ENCODE measurements at places on chromosomes 12 and 14.

- no peak for DNase-seq
Measured at GRCh38 chr14:59890676-59891075, 20.1 kb upstream of the RTN1 start.

GRCh38 chr12:103181366-103182152 lies 224.1 kb downstream of the ASCL1 start:
- no peak for DNase-seq

DNA sequence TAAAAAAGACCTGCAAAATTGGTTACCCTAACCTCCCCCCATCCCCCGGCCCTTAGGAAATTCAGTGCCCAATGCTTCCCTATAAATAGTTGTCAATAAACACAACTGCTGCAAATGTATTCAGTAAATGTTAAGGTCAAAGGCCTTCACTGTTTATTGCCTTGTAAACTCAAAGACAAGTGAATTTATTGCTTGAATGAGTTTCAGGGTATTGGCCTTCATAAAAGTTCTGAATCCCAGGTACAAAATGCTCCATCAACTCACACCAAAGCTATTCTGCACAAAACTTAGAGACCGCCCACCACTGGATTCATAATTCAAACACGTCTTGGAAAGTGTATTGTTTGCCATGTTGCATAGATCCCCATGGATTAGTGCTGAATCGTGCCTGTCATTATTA lies 63.3 kb upstream of the CDKN3 start:
- no peak for DNase-seq

DNA sequence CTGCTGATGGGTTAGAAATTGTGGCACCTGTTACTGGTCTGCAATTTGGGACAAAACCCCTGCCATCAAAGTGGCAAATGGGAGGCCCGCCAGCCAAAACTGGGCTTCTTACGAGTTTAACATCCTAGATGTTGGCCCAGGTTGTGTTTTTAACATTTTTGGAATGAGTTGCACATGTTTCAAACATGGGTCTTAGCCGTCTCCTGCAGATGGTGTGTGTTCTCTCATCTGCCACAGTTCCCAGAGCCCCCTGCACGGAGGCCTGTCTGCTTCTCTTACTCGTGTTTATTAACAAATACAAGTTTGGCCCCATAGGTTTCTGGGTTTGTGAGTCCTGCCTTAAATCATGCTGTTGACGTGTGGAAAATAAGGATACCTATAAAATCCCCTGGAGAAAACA lies 46.5 kb downstream of the CACNA2D4 start:
- DNase-seq: no peak

GRCh38 chr12:104662908-104663307 lies 206.2 kb downstream of the CHST11 start:
- no peak for DNase-seq

DNA sequence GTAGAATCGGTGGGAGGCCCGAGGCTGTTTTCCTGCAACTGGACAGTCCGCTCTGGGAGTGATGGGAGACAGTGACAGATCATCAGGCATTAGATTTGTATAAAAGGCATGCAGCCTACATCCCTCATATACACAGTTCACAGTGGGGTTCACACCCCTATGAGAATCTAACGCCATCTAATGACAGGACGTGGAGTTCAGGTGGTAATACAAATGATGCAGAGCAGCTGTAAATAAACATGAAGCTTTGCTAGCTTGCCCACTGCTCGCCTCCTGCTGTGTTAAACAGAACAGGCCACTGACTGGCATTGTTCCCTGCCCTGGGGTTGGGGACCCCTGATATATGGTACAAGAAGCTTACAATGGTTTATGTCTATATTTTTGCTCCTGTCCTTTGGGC lies 179.0 kb downstream of the LRFN5 start:
- no peak for DNase-seq

GRCh38 chr14:92586963-92587699 lies 73.5 kb downstream of the RIN3 start:
- DNase-seq: no peak

DNA sequence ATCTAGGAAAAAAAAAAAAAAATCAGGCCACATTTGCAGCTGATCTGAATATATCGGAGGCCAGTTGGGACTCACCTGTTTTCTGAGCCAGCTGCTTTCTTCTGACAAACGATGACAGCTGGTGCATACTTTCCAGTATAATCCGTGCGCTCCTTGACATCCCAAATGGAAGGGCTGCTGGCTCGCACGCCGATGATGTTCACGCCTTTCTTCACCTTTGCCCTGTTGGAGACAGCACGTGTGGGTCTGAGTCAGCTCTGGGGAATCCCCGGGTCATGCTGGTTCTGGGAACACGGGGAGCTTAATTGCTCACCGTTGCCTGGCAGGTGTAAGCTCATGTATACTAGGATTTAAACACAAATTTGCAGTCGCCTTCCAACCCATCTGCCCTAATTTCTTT lies 372.8 kb downstream of the TMEM132D start:
- no peak for DNase-seq

- DNase-seq: no peak
Measured at GRCh38 chr12:103839609-103840461, 1.2 kb downstream of the NT5DC3 start.

DNA sequence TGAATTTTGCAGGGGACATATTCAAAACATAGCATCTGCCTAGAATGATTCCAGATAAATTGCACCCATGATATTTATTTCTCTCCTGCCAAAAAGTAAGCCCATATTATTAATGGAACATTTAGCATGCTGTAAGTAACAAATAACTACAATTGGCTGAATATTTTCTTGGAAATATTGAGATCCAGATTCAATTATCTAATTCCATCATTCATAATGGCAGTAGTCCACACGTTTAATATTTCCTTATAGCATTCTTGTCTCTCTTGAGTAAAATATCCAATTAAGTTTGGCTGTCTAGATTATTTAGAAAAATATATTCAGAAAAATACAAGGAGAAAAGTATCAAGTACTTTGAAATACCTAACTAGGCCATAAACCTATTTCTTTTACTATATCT lies 157.5 kb downstream of the FLRT2 start:
- no peak for DNase-seq

GRCh38 chr12:106233011-106233410 lies 14.8 kb downstream of the CKAP4 start:
- DNase-seq: no peak

GRCh38 chr14:54589076-54589475 lies 22.1 kb downstream of the SAMD4A start:
- DNase-seq: no peak

- no peak for DNase-seq
Measured at GRCh38 chr14:77508249-77508648, 9.6 kb upstream of the ISM2 start.

GRCh38 chr12:57280211-57281062 lies 29.4 kb upstream of the STAC3 start:
- peak; percentile 81 for DNase-seq

- no peak for DNase-seq
Measured at GRCh38 chr12:57497223-57498131, 9.6 kb downstream of the MARS1 start.

DNA sequence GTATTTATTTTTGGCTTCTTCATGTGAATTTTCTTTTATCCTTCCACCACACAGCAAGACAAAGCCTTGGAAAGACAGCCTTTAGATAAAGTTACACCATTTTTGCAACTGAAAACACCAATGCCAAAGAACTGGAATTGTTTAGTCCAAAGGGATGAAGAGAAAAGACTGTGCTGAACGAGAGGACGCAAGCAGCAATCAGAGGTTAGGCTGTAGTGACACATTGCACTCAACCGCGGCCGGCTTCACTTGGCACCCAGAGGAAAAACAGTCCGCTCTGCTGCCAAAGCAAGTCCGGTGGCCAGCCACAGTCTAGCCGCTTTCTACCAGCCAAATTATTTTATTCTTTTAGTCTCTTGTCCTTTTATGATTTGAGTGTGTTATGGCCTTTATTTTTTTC lies 49.1 kb upstream of the KCNJ8 start:
- DNase-seq: no peak

DNA sequence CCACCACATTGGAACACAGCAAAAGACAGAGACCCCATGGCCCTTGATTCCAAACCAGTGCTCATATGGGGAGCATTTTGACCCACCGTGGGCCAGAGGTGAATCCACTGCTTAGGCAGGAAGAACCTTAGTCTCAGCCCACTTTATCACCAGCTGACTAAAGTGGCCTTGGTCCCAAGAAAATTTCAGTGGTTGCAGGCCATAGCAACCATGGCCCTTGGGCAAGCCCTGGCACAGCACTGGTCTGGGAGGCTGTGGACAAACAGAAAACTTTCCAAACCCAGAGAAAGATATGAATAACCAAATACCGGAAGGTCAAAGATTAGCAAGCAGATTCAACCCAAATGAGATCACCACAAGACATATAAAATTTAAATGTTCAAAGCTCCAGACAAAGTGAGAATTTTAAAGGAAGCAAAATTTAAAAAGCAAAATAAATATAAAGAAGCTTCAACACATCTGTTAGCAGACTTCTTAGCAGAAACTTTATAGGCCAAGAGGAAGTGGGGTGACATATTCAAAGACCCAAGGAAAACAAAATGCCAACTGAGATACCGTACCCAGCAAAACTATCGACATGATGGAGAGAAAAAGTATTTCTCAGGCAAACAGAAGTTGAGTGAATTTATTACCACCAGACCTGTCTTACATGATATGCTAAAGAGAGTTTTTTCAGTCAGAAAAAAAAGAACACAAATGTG lies 7.8 kb downstream of the KLRK1 start:
- peak; percentile 56 for DNase-seq

GRCh38 chr12:96015672-96016071 lies 19.5 kb upstream of the HAL start:
- no peak for DNase-seq

DNA sequence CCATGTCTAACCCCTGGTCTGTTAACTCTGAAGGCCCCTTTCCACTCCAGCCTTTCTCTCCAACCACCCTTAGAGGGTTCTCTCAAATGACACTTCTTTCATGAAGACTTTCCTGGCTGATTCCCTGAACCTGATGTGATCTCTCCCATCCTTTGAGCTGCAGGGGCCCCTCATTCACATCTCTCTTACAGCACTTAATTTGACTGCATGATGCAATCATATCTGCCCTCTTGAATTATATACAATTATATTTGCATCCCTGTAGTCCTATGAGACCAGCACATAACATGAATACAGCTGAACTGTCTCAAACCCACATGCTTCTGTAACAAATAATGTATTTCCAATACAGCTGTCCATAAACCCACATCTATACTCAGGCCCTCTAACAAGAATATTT lies 56.4 kb downstream of the PPP2R5E start:
- DNase-seq: no peak

DNA sequence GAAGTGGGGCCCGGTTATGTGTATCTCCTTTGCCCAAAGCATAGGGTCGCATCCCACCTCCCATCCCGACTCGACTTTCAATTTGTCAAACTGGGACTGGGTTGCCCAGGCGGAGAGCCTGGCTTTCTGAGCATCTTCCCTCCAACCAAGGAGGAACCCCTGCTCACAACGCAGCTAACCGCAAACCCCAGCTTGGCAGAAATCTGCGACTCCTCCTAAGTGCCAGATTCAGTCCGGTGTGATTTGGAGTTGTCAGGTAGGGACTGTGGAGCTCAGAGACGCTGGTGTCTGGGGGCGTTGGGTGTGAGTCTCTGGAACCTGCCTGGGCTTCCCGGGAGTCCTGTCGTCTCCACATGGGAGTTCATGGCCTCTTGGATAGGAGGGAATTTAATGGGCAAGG lies 1126.7 kb downstream of the AACS start:
- DNase-seq: no peak

DNA sequence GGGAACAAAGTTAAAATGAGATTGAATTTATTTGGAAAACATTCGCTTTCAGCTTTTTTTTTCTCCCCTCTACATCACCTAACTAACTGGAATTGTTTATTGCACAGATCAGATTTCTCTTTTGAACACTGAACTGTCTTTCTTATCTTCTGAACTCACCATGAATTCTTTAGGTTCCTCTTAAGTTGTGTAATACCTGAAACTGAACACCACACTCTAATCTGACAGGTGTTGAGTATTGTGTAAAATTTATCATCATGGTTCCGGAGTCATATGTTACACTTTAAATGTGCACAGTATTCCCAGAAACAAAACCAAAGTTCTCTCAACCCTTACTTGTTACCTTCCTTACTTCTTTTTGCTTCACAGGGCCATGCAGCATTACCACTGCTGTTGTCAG lies 66.8 kb downstream of the TGFB3 start:
- no peak for DNase-seq

DNA sequence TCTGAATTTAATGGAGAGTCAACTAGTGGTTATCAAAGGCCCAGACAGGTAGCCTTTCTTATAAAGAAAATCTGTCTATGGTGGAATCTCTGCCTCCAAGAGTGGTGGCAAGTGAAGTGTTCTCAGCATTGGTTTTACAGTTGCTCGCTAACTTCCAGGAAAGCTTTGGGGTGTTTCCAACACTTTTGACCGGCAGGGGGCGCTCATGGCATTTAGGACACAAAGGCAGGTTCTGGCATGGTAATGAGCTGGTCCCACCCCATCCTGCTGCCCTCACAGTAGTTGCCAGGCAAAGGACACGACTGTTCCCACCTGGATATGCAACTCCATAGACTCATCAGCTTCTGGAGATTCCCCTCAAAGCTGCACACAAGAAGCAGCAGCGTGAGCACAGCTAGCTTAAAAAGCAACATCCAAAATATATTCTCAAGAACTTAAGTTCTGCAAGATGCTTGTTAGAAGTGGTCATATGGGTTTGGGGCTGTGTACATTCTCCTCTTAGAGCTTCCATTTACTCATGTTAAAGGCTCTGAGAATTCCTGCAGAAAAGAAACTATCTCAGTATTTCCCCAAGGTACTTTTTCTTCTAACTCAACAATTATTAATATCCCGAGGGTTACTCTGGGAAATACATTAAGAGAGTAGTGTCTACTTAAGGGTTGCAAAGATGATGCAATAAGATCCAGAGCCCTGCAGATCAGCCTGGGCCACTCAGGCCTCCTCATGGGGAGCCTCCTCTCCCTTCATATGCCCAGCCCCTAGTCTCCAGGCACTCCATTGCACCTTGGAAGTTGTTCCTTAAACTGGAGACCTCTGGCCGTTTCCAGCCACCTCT lies 14.8 kb downstream of the PROX2 start:
- DNase-seq: peak; percentile 100

DNA sequence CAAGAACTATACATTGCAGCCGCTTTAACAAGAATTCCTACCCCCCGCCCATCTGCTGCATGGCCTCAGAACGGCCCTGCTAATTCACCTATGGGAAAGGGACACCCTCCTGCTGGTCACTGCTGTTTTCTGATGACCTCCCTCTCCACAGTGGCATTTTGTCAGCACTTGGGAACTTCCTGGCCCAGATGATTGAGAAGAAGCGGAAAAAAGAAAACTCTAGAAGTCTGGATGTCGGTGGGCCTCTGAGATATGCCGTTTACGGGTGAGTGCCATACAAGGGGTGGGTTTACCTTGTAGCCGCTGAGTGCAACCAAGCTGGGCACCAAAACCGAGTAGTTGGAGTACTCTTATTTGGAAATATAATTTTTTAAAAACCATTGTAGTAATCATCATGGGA lies 2.7 kb downstream of the PXMP2 start:
- DNase-seq: no peak

GRCh38 chr12:120047072-120047471 lies 58.0 kb downstream of the BICDL1 start:
- DNase-seq: no peak

- DNase-seq: no peak
Measured at GRCh38 chr12:89062996-89063395, 289.3 kb downstream of the DUSP6 start.
